Kidney glomerular epithelial cell (primary cell): ENCODE measurements at places on chromosomes 11 and 22.

DNA sequence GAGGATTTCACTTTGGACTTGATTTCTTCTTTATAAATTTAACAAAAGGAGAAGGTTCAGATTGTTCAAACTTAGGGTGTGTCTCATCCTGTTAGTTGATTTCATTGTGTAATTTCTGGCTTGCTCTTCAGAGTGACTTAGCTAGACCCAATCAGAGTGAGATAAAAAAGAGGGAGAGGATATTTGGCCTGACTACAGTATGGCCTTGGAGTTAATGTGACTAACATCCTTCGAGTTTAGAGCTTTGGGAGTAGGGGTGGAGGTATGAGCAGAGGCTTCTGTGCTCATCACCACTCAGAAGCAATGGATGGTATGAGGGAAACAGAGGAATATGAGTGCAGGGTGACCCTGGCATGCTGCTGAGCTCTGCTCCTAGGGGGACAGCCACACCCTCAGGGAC lies 114.2 kb downstream of the ME3 start:
- no peak for DNase-seq

DNA sequence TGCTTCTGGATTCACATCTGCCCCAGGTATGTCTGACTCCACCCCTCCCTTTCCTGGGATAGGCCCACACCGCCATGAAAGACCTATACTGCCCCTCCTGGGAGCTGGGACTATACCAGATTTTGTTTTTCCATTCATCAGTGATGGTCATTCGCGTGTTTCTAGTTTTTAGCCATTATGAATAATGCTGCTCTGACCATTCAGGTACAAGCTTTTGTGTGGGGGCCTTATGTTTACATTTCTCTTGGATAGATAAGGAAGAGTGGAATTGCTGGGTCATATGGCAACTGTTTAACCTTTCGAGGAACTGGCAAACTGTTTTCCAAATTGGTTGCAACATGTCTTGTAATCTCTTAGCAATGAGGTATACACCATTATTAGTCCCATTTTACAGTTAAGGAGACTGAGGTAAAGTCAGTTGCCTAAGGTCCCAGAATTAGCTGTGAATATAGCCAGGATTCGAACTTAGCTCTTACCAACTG lies 1.2 kb upstream of the TBC1D10A start:
- no peak for DNase-seq

DNA sequence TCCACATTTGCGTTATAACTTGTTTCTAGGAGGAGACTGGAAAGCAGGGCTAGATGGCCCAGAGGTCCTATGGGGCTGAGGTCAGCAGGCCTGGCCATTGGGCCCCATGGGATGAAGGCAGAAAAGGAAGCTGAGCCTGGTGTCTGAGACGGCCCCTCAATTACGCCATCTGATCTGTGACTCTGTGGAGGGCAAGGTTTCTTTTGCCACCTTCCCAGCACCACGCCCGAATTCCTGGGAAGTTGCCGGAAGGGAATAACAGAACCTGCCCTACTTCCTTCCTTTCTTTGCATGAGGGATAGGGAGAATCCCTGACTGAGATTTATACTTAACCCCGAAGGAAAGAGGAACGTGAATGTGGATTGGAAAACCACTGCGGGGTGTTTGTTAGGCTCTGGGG lies 118.1 kb downstream of the MPPED1 start:
- no peak for DNase-seq

DNA sequence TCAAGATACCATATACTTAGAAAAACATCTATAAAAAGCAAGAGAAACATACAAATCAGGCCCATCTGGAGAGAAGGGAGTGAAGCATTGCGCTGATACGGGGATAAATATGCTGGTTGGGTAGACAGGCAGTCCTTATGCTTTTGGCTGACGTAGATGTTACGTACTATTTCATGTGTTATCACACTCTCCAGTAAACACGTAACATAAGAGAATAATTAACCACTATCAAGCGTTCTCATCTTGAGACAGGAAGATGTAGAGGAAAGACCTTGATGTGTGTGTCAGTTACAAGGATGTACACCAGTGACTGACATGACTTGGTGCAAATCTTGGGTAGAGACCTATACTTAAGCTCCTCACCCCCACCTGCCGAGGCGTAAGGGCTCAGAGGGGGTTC lies 86.7 kb upstream of the PRODH start:
- DNase-seq: no peak

DNA sequence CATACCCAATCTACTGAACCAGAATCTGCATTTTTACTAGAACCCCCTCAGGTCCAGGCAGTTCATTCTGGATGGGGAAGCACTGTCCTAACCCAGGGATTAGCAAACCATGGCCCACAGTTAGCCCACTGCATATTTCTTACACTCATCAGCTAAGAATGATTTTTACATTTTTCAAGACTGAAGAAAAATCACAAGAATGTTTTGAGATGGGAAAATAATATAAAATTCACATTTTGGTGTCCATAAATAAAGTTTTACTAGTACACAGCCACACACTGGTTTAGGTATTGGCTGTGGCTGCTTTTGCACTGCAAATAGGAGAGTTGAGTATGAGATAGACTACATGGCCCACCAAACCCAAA lies 59.4 kb downstream of the PPFIBP2 start:
- no peak for DNase-seq

- no peak for DNase-seq
Observed at GRCh38 chr11:27315836-27316235, 47.2 kb downstream of the CCDC34 start.

GRCh38 chr11:83523676-83524075 lies 237.5 kb upstream of the CCDC90B start:
- no peak for DNase-seq

DNA sequence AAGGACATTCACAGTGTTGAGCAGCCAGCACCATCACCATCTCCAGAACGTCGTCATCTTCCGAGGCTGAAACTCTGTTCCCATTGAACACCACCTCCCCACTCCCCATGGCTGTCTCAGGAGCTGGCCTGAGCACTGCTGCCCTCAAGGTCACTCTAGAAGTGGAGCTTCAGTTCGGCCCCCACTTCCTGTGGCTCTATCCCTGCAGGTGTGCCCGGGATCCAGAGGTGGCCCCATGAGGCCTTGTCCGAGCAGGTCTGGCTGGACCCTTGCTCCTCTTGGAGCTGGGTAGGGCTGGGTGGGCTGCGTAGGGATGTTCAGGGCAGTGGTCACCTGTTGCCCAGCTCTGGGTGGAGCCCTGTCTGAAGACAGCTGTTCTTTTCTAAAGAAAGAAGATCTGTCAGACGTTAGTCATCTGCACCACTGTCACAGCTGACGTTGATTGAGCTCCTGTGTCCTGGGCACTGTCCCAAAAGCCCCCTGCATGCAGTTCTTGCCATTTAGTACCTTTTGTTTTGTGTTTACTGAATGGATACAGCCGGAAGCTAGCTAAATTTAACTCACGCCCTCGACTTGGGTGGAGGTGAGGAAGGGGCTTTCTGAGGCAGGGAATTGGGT lies 75.5 kb upstream of the CLDN5 start:
- no peak for DNase-seq

DNA sequence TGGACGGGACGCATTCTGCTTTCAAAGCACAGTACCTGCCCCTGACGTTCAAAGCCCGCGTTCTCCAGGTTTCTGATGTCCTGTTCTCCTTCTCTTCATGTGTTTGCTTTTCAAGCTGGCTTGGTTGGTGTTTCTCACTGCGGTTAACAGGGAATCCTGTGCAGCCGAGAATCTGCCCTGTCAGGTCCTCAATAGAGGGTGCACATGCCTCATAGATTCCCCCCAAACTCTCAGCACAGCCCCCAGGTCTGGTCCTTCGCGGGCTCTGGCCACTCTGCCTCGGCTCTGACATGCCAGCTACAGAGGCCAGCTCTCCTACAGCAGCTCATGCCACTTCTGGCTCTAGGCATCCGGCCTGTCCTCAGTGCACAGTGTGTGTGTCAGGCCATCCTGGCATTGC lies 1343.8 kb downstream of the TBC1D22A start:
- no peak for DNase-seq

DNA sequence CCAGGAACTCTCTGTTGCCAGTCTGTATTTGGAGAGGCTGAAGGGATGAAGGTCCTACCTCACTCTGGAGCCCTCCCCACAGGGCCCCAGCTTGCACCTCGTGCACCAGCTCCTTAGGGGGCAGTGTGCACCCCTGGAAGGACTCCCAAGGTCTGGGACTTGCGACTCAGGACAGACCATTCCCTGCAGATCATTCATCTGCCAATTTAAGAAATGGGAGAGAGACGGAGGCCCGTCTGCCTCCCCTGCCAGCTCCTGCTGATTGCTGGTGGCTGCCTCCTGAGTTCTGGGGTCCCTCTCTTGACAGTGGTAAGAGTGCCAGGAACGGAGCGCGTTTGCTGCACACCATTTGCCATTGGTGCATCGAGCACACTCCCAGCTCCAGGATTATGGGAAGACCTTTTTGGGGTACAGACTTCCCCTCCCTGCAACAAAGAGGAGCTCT lies 27.4 kb upstream of the MALAT1 start:
- DNase-seq: no peak

GRCh38 chr11:59769111-59769510 lies 13.9 kb downstream of the STX3 start:
- no peak for DNase-seq

- no peak for DNase-seq
Observed at GRCh38 chr11:16795146-16795545, 56.7 kb downstream of the C11orf58 start.

DNA sequence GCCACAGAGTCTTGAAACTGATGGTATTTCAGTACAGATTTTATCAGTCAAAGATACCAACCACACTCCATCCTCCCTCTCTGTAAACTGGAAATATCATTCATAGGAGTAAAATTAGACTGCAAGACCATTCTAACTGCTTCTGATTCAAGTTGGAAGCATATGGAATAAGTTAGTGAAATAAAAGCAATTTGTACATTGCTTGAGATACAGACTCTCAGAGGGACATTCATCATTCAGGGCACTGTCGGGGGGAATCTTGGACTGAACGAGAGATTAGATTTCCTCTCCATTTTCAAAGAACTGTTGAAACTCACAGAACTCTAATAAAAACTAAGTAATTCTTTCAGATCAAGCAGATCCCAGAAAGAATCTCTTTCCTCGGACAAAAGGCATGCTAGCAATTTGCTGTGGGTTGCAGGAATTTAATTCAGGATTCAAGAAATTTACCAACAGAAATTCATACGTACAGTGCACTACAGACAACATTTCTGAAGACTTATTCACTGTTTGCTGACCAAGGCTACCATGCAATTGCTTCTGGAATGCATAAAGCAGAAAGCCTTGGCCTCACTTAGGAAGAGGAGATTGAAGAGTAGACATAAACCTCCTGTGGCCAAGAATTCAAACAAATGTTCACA lies 34.1 kb downstream of the PAMR1 start:
- DNase-seq: peak; percentile 75

- no peak for DNase-seq
Observed at GRCh38 chr22:35480627-35481550, 59.7 kb upstream of the RASD2 start.

DNA sequence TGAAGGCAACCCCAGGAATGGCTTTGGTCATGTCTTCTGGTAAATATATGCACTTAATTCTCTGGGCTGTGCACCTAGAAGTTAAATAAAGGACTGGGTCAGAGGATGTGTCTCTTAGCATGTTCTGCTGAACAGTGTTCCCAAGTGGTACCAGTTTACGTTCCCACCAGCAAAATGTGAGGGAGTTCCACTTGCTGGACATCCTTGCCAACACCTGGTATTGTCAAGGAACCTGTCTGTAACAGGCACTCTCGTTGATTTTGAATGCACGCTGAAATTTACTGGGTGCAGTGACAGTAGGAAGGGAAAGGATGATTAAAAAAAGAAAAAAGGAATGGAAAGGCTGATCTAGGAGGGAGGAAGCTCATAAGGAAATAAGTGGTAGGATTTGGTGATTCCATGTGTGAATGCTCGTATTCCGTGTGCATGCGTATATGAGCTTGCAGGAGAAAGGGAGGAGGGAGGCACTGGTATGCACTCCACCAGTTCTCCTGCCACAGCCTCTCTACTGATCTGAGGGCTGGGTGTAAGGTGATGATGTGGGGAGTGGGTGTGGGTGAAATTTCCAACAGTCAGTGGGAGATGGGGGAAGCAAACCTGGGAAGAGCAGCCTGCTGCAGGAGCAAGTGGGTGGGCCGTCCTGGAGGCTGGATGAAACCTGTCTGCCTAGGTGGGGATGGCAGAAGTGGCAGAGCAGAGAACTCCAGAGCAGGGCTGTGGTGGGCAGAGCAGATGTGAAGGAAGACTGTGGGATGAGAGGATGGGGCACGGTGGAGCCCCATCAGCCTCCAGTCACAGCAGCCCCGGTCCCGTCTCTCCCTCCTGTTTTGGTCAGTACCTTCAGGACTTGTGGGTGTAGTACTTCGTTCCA lies 15.0 kb downstream of the MED15 start:
- DNase-seq: no peak

- no peak for DNase-seq
Observed at GRCh38 chr11:45218705-45219104, 67.4 kb downstream of the SYT13 start.

- no peak for DNase-seq
Observed at GRCh38 chr11:71279916-71280645, 27.7 kb upstream of the SHANK2 start.

GRCh38 chr11:102139081-102139498 lies 28.8 kb downstream of the YAP1 start:
- no peak for DNase-seq

DNA sequence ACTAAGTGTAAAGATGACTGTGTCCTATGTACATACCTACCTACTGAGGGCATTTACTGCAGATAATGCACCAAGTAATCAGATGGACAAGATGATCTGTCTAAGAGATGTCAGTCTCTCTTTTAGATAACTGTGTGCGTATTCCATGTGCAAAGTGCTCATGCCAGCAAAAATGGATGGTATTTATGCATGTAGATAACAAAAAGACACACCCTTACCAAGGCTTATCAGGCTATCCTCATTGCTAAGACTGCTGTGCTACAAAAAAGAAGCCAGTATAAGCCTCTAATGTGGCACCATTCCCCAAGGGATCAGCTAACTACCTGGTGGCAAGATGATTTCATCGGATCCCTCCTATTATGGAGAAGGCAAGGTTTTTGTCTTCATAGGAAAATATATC lies 34.3 kb upstream of the CD44 start:
- DNase-seq: no peak

- DNase-seq: peak; percentile 62
Observed at GRCh38 chr11:92638678-92639077, 330.8 kb upstream of the MTNR1B start.
